ENCODE measurements at places on chromosomes 3 and 15. TPM values are rescaled to one million over a fixed set of nuclear protein-coding genes. Genes with fewer than 3 reads are reported as not detected.

IL16 gene
- total RNA-seq: 27.7 TPM

KCNH8 gene
- total RNA-seq: not detected

GRCh38 chr15:64156652-64157331, 5.3 kb downstream of the SNX22 start:
- no peak for DNase-seq

DNA sequence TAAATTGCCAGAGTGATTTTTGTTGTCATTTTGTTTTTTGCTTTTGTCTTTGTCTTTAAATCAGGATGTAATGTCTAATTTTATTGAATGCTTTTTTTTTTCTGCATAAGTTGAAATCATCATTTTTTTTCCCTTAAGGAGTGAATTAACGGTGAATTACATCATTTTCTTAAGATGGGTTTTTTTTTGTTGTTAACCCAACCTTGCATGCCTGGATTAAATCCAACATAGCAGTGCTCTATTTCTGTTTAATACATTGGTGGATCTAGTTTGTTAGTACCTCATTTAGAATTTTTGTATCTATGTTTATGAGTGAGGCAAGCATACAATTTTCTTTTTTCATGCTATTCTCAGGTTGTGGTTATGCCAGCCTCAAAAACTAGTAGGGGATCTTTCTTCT, 186.4 kb upstream of the TMC3 start:
- no peak for DNase-seq

GRCh38 chr15:52527911-52528563, 643 bp downstream of the MYO5A start:
- peak; percentile 27 for DNase-seq

CACNA2D2 gene
- total RNA-seq: 1.2 TPM

TAMM41 gene
- total RNA-seq: 4.9 TPM

FANCD2OS gene
- total RNA-seq: not detected

IFRD2 gene
- total RNA-seq: 44.9 TPM

GRCh38 chr3:127350172-127351050, 62.6 kb upstream of the PRR20G start:
- DNase-seq: no peak

- DNase-seq: no peak
These were observed 102.8 kb downstream of the FRMD5 start for GRCh38 chr15:44092221-44092620.

GRCh38 chr3:147538034-147538433, 128.9 kb downstream of the ZIC1 start:
- DNase-seq: no peak
